ENCODE measurements at places on chromosomes 7 and 10.
A peak's percentile ranks its signal among the peaks of the same experiment; 100 is the strongest.

DNA sequence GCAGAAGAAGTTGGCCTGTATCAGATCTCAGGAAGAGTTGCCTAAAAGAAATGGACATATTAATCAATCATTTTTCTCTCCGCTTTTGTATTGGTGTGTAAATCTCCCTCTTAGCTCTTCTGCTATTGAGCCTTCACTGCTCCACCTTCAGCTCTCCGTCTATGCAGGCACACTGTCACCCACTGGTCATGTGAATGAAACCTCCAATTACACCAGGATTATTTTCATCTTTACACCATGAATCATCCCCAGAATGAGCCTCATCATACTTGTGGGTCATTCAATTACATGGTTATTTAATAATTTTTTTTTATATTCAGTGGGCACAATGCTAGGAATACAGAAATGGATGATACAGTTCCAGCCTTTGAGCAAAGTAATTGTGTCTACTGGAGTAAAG lies 92.6 kb downstream of the LRRC4 start:
- DNase-seq = peak; percentile 30

- DNase-seq = peak; percentile 90
Observed at GRCh38 chr7:106153891-106154449, 41.9 kb upstream of the SYPL1 start.

GRCh38 chr10:70678757-70679489 lies 6.6 kb downstream of the ADAMTS14 start:
- no peak for DNase-seq

GRCh38 chr10:125538947-125539731 lies 143.8 kb downstream of the TEX36 start:
- peak; percentile 62 for DNase-seq

DNA sequence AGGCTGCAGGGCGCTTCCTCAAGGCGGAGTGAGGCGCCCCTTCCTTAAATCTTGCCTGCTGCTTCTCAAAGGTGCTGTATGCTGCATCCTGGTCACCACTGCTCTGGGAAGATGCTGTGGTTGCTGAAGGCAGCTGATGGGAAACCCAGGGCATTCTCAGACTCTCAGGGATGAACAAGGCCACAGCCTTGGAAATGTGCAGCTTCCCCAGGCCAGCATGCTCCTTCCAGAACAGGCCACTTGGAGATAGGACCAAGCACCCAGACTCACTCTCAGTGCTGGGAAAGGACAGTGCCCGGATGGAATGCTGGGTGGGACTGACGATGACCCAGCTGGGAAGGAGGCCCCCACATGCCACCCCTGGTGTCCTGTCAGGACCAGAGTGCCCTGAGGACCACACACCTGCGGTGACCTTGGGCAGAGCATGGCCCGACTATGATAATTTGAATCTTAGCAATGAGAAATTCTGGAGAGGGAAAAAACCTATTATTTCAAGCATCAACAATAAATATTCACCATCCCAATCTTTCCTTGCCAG lies 235.5 kb downstream of the TNS3 start:
- no peak for DNase-seq

GRCh38 chr10:2964632-2965296 lies 102.6 kb upstream of the PFKP start:
- DNase-seq = no peak

- peak; percentile 84 for DNase-seq
Observed at GRCh38 chr10:98269435-98269912, 1.5 kb upstream of the LOXL4 start.

- DNase-seq = no peak
Observed at GRCh38 chr7:47896809-47897423, 51.4 kb downstream of the PKD1L1 start.

DNA sequence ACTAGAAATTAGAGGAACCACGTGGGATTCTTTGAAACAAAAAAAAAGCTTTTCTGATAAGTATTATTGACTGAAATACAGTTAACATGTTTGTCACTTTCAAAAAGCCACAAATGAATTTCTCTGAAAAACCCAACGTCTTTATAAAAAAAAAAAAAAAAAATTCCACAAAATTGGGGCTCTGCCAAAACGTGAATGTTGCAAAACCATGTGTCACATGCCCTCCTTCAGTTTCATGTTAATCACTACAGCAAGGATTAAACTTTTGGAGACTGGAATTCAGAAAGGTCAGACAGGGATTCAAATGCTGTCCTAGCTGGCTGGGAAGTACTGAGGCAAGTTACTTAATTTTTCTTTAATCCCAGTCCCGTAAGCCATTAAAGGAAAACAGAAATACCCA lies 278.0 kb upstream of the KLF14 start:
- DNase-seq = no peak

GRCh38 chr10:103197903-103198302 lies 4.8 kb upstream of the NT5C2 start:
- DNase-seq = no peak

GRCh38 chr7:13333371-13333770 lies 645.9 kb downstream of the ARL4A start:
- DNase-seq = no peak

All from NCI-H69 (cell line).